Activated naive CD4-positive, alpha-beta T cell treated with anti-CD3 and anti-CD28 coated beads, Interleukin-2, amount 10 ng/mL, durations not matched to agents 7 days and 5 days (primary cell): ENCODE measurements at places on chromosomes 3 and 15.
A peak's percentile ranks its signal among the peaks of the same experiment; 100 is the strongest.

DNA sequence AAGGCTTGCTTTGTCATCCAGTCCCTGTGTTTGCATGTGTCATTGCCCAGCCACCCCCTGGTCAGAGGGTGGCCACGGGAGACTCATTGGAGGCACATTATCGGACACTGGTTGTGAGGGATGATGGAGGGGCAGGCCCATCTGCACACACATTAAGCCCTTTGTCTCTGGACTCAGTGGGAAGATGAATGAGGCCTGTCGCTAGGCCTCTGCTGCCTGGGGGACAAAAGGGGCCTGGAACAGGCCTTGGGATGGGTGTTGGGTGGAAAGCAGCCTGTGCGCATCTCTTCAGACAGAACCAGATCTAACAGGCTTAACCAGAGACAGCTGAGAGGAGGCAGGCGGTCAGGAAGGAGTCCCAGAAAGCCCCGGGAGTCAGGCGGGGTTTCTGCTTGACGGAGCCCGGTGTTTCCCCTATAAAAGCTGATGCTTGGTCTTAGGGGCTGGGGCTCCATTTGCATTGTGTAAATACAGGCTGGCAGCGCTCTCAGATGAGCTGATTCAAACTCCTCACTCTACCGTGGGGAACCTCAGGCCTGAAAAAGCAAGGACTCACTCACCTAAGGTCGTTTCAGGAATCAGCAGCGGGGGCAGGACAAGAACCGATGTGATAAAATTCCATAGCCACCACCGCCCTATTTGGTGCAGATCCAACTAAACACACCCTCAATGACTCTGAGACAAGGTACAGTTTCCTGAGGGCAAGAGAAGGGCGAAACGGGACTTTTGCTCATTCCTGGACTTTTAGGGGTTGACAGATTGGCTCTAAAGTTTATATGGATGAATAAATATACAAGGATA, 17.1 kb upstream of the SKIC8 start:
- H3K27me3 ChIP-seq, result peaks cover 24% of the 10 kb centered on the region
- H3K36me3 ChIP-seq, result no peaks in the 10 kb centered on the region
- H3K27ac ChIP-seq, result no peak overlapping the region
- H3K4me3 ChIP-seq, result no peak overlapping the region

DNA sequence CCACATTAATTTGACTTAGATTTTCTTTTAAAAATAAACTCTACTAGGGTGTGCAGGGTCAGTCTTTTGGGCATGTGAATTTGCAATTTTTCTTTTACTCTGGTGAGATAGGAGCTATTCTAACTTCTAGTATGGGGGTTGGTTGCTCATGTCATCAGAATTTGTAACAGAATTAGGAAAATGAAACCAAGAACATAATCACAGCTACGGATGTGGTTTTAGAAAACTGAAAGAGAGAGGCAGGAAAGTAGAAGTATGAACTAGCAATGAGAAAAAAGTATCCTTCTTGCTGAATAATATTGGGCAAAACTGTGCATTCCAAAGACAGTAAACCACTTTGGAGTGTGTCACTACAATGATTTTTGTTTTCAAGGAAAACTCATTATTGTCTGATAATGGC, 43.3 kb downstream of the ADPGK start:
- H3K27me3 ChIP-seq, result no peaks in the 10 kb centered on the region
- peak overlapping the region; percentile 3 for H3K4me3 ChIP-seq
- peaks cover 50% of the 10 kb centered on the region for H3K36me3 ChIP-seq
- H3K27ac ChIP-seq, result peak overlapping the region; percentile 79

DNA sequence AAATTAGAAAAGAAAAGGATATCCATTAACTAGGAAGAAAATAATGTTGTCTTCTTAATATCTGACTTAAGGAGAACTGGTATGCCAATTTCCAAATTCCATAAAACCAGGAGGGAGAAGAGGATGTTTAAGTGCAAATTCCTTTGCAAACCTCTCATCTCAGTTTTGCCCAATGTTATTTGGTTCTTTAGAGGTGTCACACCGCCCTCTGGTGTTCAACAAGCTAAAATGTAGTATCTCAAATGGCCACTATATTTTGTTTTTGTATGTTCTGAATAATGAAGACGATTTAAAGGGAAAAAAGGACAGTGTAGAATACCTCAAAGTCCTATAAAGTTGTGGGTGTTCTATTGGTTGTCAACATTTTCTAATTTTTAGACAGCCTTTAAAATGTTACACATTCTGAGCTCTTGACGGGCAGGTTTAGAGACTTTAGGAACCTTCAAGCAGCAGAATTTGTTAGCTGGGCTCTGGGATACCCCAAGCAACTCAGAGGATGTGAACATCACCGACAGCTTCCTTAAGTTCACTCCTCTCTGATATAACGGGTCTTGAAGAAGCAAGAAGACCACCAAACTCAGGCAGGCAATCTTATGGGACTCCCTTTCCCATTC, 458.3 kb downstream of the MFSD1 start:
- no peaks in the 10 kb centered on the region for H3K4me1 ChIP-seq
- no peak overlapping the region for H3K27ac ChIP-seq
- peak; percentile 54 for DNase-seq
- H3K4me3 ChIP-seq, result no peak overlapping the region
- no peaks in the 10 kb centered on the region for H3K27me3 ChIP-seq
- no peaks in the 10 kb centered on the region for H3K36me3 ChIP-seq

DNA sequence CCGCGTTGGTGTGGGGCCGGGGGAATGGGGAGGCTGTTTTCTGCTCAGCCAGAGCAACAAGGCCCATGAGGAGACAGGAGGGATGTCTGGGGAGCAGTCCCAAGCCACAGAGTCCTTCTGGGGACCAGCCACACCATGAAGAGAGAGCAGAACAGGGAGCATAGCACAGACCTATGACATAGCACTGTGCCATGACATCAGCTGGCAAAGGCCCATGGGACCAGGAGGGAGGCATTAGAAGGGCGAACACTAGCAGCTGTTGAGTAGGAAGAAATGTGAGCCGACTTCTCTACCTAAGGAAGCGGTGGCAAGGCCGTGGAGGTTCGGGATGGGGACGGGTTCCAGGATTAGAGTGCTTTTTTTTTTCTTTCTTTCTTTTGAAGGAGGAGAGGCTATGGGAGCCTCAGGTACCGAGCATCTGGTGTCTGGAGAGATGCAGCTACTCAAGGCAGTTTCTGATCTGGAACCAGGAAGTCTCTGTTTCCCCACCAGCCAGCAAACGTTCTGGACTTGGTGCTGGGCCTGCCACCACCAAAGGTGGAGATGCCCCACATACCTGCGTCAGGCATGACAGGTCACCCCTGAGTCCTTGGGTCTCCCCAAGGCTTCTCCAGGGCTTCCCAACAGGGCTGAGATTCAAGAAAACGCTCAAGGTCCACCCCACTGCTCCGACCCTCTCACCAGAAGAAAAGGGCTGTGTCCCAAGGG, 77.3 kb upstream of the CGNL1 start:
- no peaks in the 10 kb centered on the region for H3K4me1 ChIP-seq
- H3K4me3 ChIP-seq, result no peak overlapping the region
- no peak for DNase-seq
- peaks cover 7% of the 10 kb centered on the region for H3K27me3 ChIP-seq
- H3K36me3 ChIP-seq, result no peaks in the 10 kb centered on the region
- H3K27ac ChIP-seq, result no peak overlapping the region

GRCh38 chr15:73856458-73857192, 16.7 kb upstream of the TBC1D21 start:
- no peak overlapping the region for H3K4me3 ChIP-seq
- DNase-seq, result no peak
- H3K36me3 ChIP-seq, result no peaks in the 10 kb centered on the region

GRCh38 chr3:32954506-32954905, 3.1 kb downstream of the CCR4 start:
- peaks cover 66% of the 10 kb centered on the region for H3K4me1 ChIP-seq
- no peak for DNase-seq
- H3K36me3 ChIP-seq, result peaks cover 37% of the 10 kb centered on the region
- peaks cover 3% of the 10 kb centered on the region for H3K27me3 ChIP-seq

- no peak overlapping the region for H3K27ac ChIP-seq
- H3K4me1 ChIP-seq, result no peaks in the 10 kb centered on the region
- DNase-seq, result no peak
- H3K36me3 ChIP-seq, result no peaks in the 10 kb centered on the region
Observed at GRCh38 chr3:78178209-78178608, 1138.3 kb downstream of the ROBO2 start.

GRCh38 chr3:74000725-74001124, 376.0 kb upstream of the PDZRN3 start:
- H3K4me3 ChIP-seq, result no peak overlapping the region
- no peak for DNase-seq
- no peak overlapping the region for H3K27ac ChIP-seq
- no peaks in the 10 kb centered on the region for H3K4me1 ChIP-seq
- H3K27me3 ChIP-seq, result no peaks in the 10 kb centered on the region

- no peak overlapping the region for H3K4me3 ChIP-seq
- no peak overlapping the region for H3K27ac ChIP-seq
- no peak for DNase-seq
- H3K4me1 ChIP-seq, result peaks cover 3% of the 10 kb centered on the region
- peaks cover 21% of the 10 kb centered on the region for H3K27me3 ChIP-seq
Observed at GRCh38 chr3:48137425-48137999, 50.7 kb downstream of the CDC25A start.

GRCh38 chr3:127606981-127607595, 8.9 kb downstream of the MCM2 start:
- DNase-seq, result no peak
- H3K4me3 ChIP-seq, result no peak overlapping the region
- H3K4me1 ChIP-seq, result peaks cover 27% of the 10 kb centered on the region
- H3K27me3 ChIP-seq, result no peaks in the 10 kb centered on the region
- H3K36me3 ChIP-seq, result peaks cover 62% of the 10 kb centered on the region

GRCh38 chr3:111848778-111849177, 10.3 kb upstream of the PHLDB2 start:
- H3K27me3 ChIP-seq, result peaks cover 18% of the 10 kb centered on the region
- H3K4me1 ChIP-seq, result peaks cover 7% of the 10 kb centered on the region
- no peaks in the 10 kb centered on the region for H3K36me3 ChIP-seq
- DNase-seq, result no peak
- no peak overlapping the region for H3K27ac ChIP-seq
- H3K4me3 ChIP-seq, result no peak overlapping the region

- H3K4me3 ChIP-seq, result no peak overlapping the region
- H3K27ac ChIP-seq, result no peak overlapping the region
- peaks cover 56% of the 10 kb centered on the region for H3K27me3 ChIP-seq
- DNase-seq, result no peak
- no peaks in the 10 kb centered on the region for H3K36me3 ChIP-seq
- peaks cover 7% of the 10 kb centered on the region for H3K4me1 ChIP-seq
Observed at GRCh38 chr3:161413127-161413854, 42.0 kb upstream of the SPTSSB start.

GRCh38 chr15:75211436-75212199, 9.9 kb downstream of the C15orf39 start:
- no peak for DNase-seq
- H3K36me3 ChIP-seq, result peaks cover 27% of the 10 kb centered on the region
- H3K4me1 ChIP-seq, result peaks cover 21% of the 10 kb centered on the region

GRCh38 chr3:132088291-132088690, 53.5 kb upstream of the CPNE4 start:
- H3K27me3 ChIP-seq, result no peaks in the 10 kb centered on the region
- H3K27ac ChIP-seq, result no peak overlapping the region
- no peaks in the 10 kb centered on the region for H3K36me3 ChIP-seq
- H3K4me3 ChIP-seq, result no peak overlapping the region
- DNase-seq, result no peak

GRCh38 chr3:187062526-187063177, 76.6 kb downstream of the RPL39L start:
- H3K4me3 ChIP-seq, result peak overlapping the region; percentile 26
- H3K27ac ChIP-seq, result peak overlapping the region; percentile 85
- peaks cover 68% of the 10 kb centered on the region for H3K4me1 ChIP-seq
- H3K27me3 ChIP-seq, result no peaks in the 10 kb centered on the region
- no peak for DNase-seq

DNA sequence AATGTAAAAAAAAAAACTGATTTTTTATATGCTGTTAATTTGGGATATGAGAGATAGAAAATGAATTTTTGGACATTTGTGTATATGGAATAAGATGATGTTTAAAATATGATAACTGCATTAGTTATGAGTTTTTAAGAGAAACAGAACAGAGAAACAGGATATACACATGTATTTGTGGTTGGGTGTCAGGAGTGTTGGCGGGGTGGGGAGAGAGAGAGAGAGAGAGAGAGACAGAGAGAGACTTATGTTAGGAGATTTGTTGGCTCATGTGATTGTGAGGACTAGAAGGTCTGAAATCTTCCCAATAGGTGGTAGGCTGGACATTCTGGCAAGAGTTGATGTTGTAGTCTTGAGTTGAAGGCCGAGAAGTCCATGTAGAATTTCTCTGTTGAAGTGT, 1121.6 kb upstream of the GBE1 start:
- DNase-seq, result no peak
- no peak overlapping the region for H3K4me3 ChIP-seq
- H3K4me1 ChIP-seq, result no peaks in the 10 kb centered on the region
- no peaks in the 10 kb centered on the region for H3K36me3 ChIP-seq
- peak overlapping the region; percentile 39 for H3K27ac ChIP-seq

- no peak for DNase-seq
- H3K4me3 ChIP-seq, result no peak overlapping the region
- H3K36me3 ChIP-seq, result no peaks in the 10 kb centered on the region
Observed at GRCh38 chr3:153762411-153763235, 358.6 kb upstream of the ARHGEF26 start.

- H3K4me1 ChIP-seq, result no peaks in the 10 kb centered on the region
- H3K36me3 ChIP-seq, result no peaks in the 10 kb centered on the region
- H3K4me3 ChIP-seq, result no peak overlapping the region
- H3K27me3 ChIP-seq, result peaks cover 23% of the 10 kb centered on the region
Observed at GRCh38 chr15:57555270-57555669, 36.4 kb upstream of the MYZAP start.

GRCh38 chr3:129101370-129102138, 20.1 kb downstream of the RAB43 start:
- H3K27ac ChIP-seq, result peak overlapping the region; percentile 38
- H3K36me3 ChIP-seq, result peaks cover 34% of the 10 kb centered on the region
- H3K27me3 ChIP-seq, result no peaks in the 10 kb centered on the region
- no peak for DNase-seq

DNA sequence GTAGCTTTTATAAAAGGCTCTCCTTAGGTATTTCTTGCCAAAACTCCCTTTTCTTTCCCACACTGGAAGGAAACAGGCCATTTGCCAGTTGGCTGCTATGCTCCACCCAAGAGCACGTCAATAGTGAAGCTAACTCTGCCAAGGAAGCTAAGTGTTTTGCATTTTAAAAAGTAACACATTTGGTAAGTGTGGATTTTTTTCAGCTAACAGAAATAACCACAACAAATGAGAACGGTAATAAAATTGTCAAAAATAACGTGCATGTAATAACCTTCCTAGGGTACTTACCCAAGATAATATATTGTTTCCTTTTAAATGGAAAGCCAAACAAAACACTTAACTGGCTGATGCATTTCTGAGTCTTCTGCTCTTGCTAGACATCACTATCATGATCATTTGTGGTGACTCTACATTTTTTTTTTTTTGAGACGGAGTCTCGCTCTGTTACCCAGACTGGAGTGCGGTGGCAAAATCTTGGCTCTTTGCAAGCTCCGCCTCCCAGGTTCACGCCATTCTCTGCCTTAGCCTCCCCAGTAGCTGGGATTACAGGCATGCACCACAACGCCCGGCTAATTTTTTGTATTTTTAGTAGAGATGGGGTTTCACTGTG, 4.6 kb downstream of the DPP8 start:
- peaks cover 37% of the 10 kb centered on the region for H3K36me3 ChIP-seq
- no peak for DNase-seq
- H3K27me3 ChIP-seq, result no peaks in the 10 kb centered on the region
- no peak overlapping the region for H3K4me3 ChIP-seq
- peaks cover 37% of the 10 kb centered on the region for H3K4me1 ChIP-seq

GRCh38 chr15:29821416-29822099, 710 bp downstream of the TJP1 start:
- peaks cover 66% of the 10 kb centered on the region for H3K27me3 ChIP-seq
- DNase-seq, result peak; percentile 37
- H3K4me3 ChIP-seq, result no peak overlapping the region
